ENCODE measurements at places on chromosomes 2 and 18.
A peak's percentile ranks its signal among the peaks of the same experiment; 100 is the strongest.

DNA sequence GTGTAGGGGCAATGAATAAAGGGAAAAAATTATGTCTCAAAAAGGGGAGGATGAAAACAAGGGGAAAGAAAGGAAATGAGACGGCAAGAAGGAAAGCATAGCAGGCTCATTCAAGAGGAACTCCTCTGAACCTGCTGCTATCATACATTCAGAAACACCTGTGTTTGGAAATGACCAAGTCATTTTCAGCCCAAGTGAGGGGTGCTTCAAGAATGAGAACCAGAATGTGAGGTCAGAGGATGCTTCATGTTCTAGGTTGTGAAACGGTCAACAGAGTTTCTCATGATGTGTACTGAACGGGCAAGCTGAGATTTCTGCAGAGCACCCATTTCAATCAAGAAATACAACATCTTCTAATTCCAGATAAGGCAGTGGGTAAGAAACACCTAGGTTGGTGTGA is 1367.2 kb upstream of the CELF4 start:
- DNase-seq, result no peak

DNA sequence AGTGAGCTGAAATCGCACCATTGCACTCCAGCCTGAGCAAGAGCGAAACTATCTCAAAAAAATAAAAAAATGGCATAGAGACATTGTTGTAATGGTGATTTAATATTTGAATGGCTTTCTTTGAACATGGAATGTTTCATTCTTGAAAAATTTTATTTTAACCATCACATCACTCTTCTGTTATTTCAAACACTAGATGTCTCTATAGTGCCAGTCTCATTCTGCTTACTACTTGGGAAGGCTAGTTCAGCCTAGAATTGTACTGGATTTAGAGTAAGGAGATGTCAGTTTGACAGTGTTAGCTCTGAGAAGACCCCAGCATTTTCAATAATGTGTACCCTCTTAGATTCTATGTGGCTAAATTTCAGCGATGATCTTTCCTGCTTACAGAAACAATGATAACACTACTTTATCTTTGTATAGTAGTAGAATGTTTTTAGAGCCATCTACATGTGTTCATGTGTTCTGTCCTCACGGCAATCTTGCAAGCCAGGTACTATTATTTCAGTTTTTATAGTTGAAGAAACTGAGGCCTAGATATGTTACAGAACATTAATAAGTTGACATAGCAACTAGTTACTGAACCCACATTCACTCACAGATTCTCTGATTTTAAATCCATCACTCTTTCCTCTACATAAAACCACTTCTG is 142.9 kb upstream of the ZSWIM2 start:
- peak; percentile 59 for DNase-seq

DNA sequence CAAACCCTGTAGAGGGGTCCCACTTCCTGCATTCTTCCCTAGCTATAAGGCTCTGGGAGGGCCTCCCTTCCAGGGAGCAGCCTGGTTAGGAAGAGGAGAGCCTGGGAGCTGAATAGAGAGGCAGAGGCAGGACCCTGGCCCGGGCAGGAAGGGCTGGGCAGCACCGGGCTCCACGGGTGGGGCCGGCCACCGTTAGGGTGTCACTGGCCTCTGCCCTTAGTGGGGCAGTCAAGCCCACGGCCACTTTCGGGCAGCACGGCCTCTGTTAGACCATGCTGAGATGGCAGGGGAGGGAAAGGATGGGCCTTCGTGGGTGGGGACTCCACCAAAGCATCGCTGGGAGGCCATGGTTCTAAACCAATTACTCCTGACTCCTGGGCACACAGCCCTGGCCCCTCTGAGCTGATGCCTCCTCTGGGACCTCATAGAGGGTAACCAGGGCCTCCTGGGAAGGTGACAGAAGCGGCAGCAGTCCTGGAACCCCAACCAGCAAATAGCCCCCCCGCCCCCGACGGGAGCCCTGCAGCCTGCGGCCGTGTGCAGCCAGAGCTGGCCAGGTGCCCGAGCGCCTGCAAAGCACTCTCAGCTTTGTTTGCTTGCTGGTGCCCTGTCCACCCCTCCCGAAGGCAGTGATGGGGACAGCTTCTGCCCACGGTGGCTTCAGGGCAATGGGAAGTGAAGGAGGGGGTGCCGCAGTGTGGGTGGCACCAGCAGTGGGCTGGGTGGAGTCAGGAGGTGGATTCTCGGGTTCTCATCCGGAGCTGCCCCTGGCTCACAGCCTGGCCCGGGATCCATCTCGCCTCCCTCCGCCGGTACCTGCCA is 16.3 kb upstream of the HPCAL1 start:
- DNase-seq, result no peak

- no peak for DNase-seq
These were observed 8.9 kb downstream of the PTGR3 start for GRCh38 chr18:75200071-75200470.

- DNase-seq, result no peak
These were observed 271.1 kb upstream of the VWC2L start for GRCh38 chr2:214139630-214140284.

- DNase-seq, result no peak
These were observed 140.8 kb upstream of the SETBP1 start for GRCh38 chr18:44539926-44540325.

- DNase-seq, result no peak
These were observed 10.9 kb downstream of the TMBIM1 start for GRCh38 chr2:218281449-218281848.

DNA sequence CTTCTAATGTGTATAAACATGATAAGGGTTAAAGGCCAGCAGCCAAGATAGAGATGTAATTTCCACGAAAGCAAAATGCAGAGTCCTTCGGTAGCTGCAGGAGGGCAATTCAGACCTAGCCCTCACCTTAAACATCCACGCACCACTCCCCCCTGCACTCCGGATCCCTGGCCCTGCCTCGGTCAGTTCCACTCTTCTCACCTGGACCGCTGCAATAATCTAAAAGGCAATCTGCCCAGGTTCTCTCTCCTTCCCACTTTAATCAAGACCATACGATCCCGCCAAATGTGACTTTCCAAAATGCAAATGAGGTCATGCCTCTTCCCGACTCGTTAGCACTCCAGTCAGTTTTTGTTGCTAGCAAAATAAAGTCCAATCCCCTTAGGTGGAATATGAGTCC is 485.2 kb downstream of the EIPR1 start:
- no peak for DNase-seq

DNA sequence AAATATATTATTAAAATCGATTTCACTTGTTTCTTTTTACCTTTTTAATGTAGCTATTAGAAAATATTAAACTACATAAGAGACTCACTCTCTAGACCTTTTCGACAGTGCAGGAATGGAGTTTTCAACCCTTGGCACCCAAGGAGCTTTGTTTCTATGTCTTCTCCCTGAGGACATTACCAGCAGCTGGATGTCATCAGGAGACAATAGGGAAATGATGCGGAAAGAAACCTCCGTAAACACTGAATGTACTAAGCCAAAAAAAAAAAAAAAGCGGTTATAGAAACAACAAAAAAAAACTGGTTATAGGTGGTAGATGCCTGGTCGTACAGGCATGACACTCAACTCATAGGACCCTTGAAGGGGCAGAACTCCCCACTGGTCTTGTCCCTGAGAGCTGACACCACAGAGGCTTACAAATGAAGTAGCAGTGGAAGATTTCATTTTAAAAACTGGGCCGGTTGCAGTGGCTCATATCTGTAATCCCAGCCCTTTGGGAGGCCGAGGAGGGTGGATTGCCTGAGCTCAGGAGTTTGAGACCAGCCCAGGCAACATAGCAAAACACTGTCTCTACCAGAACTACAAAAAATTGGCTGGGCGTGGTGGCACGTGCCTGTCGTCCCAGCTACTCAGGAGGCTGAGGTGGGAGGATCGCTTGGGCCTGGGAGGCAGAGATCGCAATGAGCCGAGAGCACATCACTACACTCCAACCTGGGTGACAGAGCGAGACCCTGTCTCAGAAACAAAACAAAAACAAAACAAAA is 23.8 kb downstream of the THAP4 start:
- DNase-seq, result no peak

- DNase-seq, result no peak
These were observed 14.1 kb downstream of the LCT start for GRCh38 chr2:135822855-135823254.

DNA sequence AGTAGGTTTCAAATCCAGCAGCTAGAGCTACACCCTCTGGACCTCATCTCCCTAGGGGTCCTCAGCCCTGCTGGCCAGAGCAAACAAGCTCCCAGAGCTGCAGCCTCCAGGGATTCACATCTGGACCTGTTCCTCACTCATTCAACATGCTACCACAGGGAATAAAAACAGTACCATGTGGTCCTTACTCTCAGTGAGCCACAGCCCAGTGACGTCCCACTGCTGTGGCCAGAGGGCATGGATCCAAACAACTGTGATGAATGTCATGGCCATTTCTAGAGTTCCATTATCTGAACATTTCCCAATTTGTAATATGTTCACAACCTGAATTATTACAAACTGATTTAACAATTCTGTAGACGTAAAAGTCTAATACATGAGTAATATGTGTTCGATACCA is 177.9 kb downstream of the TRABD2A start:
- no peak for DNase-seq

GRCh38 chr18:63339920-63340484 is 20.4 kb upstream of the BCL2 start:
- DNase-seq, result peak; percentile 50

DNA sequence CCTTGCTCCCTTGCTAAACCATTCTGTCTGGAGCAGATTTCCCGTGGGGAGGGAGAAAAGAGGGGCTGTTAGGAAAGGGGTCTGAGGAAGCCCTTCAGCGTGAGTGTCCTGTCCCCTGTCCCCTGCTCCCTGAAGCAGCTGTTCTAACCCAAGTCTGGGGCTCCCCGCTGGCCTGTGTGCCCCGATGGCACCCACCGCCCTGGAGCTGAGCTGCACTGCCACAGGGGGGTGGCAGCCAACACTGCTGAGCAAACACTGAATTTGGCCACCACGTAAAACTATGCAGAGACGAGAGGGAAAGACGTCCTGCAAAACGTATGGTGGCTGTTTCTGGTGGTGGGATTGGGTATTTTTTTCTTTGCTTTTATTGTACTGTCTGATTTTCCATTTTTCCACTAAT is 17.9 kb downstream of the KCNG2 start:
- no peak for DNase-seq

Measured in dermis microvascular lymphatic vessel endothelial cell (primary cell).